GM04503 (cell line): ENCODE measurements at places on chromosomes 6 and 20.
A peak's percentile ranks its signal among the peaks of the same experiment; 100 is the strongest.

- no peak for DNase-seq
These were observed 143.4 kb upstream of the MYLIP start for GRCh38 chr6:15985379-15985959.

GRCh38 chr20:48295445-48295903 lies 510.2 kb upstream of the SULF2 start:
- peak; percentile 92 for DNase-seq

DNA sequence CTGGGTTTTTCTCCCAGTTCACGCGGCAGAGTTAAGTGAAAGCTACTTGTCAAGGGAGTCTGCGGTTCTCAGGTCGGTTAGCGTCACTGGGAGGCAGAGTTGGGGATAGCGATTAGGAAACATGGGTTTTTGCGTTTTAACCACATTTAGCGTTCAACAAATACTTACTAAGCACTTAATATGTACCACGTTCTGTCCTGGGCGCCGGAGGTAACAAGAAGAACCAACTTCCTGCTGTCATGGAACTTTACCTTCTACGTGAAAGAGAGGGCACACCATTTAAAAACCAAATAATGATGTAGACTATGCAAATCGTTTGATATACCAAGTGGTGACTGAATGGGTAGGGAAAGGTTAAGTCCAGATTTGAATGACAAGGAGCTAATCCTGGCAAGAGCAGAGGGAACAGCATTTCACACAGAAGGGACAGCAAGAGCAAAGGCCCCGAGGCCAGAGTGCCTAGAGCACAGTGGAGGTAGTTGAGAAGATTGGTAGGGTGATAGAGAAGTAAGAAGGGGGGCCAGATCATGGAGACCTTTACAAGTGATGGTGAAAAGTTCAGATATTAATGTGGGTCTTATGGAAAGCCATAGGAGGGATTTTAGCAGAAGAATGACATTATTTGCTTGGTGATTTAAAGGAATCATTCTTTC lies 744 bp downstream of the RIOK1 start:
- no peak for DNase-seq

DNA sequence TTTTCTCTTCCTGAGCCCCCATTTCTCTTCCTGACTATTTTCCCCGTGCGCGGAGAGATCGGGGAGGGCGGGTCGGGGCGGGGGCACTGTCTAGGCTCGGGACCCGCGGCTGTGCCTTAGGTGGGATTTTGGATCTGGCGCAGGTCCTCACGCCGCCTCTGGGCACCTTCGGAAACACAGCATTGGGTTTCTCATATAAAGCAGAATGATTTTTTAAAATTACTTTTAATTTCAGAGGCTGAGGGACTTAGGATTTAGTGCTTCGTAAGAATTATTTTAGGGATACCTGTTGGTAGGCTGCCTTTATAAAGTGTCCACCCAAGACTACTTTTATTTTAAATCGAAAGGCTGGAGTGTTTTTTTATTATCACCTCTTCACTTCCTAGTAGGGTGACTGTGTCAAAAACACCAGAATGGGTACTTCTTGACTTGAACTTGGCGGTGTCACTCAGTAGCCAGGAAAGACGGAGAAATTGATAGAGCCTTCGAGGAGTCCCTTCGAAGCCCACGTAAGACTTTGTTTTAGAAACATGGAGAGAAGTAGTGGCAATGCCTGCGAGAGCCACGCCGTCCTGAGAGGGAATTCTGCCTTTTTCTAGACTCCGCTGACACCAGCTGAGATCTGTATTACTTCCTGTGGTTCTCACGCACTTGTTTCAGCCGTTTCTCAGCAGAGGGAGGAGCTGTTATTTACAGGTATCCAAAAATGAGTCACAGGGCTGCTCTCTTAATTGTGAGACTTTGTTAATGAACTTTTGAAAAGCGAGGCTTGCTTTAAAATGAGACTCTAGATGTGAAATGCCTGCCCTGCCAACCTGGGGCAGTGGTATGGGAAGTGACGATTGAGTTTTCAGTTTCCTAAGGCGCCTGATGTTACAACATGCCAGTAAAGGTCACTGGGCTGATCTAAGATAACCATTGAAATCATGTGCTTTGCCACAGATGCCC lies 667 bp downstream of the STX11 start:
- DNase-seq, result no peak

- DNase-seq, result peak; percentile 18
These were observed 45.0 kb upstream of the RIPOR2 start for GRCh38 chr6:24980507-24981385.

DNA sequence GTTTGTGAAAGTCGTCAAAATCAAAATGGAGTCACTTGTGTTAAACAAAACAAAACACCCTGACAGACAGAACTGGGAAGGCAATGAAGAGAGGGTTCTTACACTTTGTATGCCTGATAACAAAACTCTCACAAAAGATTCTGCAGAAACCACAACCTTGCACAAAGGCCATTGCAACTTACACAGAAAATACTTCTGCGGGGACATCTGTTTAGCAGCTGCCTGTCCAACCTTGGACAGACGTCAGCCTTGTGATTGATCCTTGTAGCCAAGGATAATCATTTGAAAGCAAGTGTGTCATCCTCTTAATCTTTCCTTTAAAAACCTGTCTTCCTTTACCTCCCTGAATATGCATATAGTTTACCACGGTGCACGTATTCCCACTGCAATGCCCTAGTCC lies 17.0 kb upstream of the SLC22A3 start:
- DNase-seq, result no peak

GRCh38 chr6:107555449-107555848 lies 65.5 kb downstream of the SOBP start:
- DNase-seq, result no peak

DNA sequence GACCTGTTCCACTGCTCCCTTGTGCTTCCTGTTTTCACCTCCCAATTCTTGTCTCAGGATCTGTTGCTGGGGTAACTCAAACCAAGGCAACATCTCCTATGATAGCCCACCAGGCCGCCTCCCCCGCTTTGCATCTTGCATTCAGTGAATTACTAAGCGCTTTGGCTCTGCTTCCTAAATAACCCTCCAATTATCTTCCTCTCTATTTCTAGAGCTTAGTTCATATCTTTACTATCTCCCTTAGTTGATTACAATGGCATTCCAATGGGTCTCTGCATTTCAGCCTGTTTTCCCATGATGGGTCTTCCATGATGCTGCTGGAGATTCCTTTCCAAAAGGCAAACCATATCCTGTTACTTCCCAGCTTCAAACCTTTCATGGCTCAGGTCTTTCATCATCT lies 117.2 kb upstream of the FERMT1 start:
- DNase-seq, result no peak

GRCh38 chr6:12601881-12602280 lies 114.7 kb upstream of the PHACTR1 start:
- DNase-seq, result no peak

- no peak for DNase-seq
These were observed 514 bp downstream of the TCFL5 start for GRCh38 chr20:62860924-62861691.

GRCh38 chr6:20574355-20574754 lies 40.1 kb downstream of the CDKAL1 start:
- DNase-seq, result no peak

GRCh38 chr6:112594886-112595594 lies 247.9 kb downstream of the RFPL4B start:
- no peak for DNase-seq

DNA sequence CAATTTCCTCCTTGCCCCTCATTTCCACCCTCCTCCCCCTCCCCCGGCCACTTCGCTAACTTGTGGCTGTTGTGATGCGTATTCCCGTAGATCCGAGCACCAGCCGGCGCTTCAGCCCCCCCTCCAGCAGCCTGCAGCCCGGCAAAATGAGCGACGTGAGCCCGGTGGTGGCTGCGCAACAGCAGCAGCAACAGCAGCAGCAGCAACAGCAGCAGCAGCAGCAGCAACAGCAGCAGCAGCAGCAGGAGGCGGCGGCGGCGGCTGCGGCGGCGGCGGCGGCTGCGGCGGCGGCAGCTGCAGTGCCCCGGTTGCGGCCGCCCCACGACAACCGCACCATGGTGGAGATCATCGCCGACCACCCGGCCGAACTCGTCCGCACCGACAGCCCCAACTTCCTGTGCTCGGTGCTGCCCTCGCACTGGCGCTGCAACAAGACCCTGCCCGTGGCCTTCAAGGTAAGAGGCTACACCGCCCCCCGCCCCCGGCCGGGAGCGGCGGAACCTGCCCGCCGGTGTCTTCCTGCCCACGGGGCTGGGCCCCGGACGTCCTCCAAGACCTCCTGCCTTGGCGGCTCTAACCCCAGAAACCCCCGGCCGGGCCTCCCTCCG lies 44.9 kb upstream of the SUPT3H start:
- DNase-seq, result no peak
